ENCODE measurements at places on chromosomes 1 and 21. TPM values are rescaled to one million over a fixed set of nuclear protein-coding genes. Genes with fewer than 3 reads are reported as not detected.

The CYP2J2 gene
- 0.11 TPM for total RNA-seq

The CFHR4 gene
- total RNA-seq: not detected

The ECM1 gene
- 129 TPM for total RNA-seq

The CTNNBIP1 gene
- 18.0 TPM for total RNA-seq

The NDUFS5 gene
- total RNA-seq: 236 TPM

The GLMN gene
- total RNA-seq: 16.3 TPM

The KCNA3 gene
- total RNA-seq: not detected

GRCh38 chr21:34938089-34938764 lies 110.9 kb downstream of the RUNX1 start:
- no peak for DNase-seq

DNA sequence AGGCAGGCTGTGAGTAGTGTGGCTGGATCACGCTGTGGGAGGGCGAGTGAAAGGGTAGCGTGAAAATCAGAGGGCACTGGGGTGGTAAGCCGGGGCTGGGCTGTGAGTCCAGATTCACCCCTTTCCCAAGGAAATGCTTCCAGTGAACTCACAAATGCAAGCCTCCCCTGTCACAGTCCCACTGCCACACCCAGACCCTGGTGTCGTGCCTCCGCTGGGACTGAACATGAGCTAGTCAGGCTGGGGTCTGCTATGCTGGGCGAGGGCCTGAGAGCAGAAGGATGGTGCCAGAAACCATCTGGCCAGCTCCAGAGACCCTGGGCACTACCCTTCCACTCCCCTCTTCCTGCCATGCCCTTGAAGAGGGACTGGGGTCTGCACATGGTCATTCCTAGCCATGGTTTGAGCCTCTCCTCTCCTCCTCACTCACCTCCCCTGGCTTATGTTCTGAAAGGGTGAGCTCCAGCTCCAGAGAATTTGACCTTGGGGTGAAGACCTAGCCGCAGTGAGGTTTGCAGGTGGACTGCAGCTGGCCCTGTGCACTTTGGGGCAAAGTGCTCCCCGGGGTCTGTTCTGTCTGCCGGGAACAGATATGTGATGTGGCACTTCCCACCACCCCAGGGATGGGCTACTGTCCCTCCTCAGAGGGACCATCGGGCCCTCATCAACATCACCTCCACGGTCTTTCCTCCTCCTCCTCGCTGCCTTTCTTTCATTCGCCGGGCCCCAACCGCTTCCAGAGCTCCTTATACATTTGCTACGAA lies 365.6 kb downstream of the RPS6KC1 start:
- DNase-seq: no peak

- peak; percentile 53 for DNase-seq
These were observed 109.0 kb downstream of the ZMYM4 start for GRCh38 chr1:35377555-35377954.

GRCh38 chr1:44500181-44501046 lies 95.4 kb downstream of the RNF220 start:
- DNase-seq: peak; percentile 27

GRCh38 chr1:232923739-232924386 lies 26.5 kb upstream of the NTPCR start:
- no peak for DNase-seq

DNA sequence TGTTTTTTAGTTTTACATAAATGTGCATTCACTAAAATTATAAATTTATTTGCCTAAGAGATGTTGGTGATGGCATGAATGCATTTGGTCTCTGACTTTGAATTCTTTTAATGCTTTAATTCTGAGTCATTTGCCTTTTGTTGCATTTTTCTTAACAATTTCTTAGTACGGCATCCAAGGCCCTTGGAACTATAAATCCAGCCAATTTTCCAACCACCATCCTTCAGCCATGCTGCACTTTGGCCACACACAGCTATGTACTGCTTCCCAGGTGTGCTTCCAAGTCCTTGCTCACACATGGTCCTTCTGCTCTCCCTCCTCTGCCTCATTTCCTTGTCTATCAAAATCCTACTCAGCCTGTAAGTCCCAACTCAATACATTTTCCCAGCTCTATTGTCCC lies 161.0 kb downstream of the DHRS3 start:
- peak; percentile 58 for DNase-seq

DNA sequence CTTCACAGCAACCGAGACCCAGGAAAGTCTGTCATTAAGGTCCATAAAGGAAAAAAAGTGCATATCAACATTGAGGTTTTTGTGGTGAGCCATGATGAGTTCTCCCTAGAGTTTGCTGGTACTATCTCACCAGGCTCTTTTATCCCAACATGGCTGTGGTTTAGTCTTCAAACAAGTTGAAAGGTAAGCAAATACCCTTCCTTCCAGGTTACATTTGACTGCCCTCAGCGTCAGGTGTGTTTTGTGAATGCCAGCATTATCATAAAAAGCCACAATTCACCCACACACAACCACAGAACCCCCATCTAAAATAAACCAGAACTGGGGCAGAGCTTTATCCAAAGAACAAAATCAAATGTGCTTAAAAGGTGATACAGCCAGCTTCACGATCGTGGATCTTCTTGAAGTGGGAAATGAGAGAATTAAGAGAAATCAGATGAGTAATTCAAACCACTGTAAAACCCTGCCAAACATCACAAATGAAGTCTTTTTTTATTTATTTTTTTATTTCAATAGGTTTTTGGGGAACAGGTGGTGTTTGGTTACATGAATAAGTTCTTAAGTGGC lies 64.7 kb downstream of the SETD4 start:
- DNase-seq: no peak

DNA sequence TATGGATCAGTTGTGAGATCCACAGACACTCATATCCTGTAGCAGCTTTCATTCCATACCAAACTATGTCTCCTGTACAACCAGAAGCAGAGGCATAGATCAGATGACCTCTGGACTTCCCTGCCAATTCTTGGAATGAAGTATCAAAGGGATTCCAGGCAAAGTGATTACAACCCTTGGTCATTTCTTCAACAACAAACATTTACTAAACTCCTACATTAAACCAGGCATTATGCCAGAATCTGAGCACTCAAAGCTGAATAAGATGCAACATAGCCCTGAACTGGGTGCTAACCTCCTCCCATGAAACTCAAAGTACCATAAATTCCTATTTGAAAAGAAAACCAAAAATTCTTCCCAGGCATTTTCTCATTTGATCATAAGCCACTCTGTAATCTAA lies 121.2 kb upstream of the SGIP1 start:
- no peak for DNase-seq
